ENCODE measurements at places on chromosomes 11 and 22. TPM values are rescaled to one million over a fixed set of nuclear protein-coding genes. Genes with fewer than 3 reads are reported as not detected.
A peak's percentile ranks its signal among the peaks of the same experiment; 100 is the strongest.

The SEPTIN5 gene
- total RNA-seq: 118 TPM

The LGR4 gene
- 29.0 TPM for total RNA-seq

The INPP5J gene
- 26.4 TPM for total RNA-seq

The VSIG10L2 gene
- 0.05 TPM for total RNA-seq

The OR8G5 gene
- not detected for total RNA-seq

- DNase-seq: no peak
Measured at GRCh38 chr22:42752230-42752746, 31.6 kb upstream of the A4GALT start.

DNA sequence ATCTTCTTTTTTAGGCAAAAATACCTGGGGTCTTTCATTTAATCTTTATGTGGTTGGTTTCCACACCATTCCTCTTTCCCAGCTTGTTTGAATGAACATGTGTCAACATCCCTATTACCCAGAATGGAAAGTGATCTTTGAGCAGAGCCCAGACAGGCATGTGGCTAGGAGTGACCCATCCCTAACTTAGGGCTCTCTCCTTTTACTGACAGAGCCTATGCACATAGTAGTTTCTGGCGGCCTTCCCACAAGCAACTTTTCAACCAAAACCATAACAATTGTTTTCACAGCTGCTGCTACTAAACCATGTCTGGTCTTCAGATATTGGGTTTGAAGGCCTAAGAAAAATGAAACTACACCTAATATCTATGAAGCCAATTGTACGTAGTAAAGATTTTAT lies 107.5 kb downstream of the TENM4 start:
- no peak for DNase-seq

GRCh38 chr11:19419021-19419750 lies 178.4 kb upstream of the E2F8 start:
- DNase-seq: no peak

DNA sequence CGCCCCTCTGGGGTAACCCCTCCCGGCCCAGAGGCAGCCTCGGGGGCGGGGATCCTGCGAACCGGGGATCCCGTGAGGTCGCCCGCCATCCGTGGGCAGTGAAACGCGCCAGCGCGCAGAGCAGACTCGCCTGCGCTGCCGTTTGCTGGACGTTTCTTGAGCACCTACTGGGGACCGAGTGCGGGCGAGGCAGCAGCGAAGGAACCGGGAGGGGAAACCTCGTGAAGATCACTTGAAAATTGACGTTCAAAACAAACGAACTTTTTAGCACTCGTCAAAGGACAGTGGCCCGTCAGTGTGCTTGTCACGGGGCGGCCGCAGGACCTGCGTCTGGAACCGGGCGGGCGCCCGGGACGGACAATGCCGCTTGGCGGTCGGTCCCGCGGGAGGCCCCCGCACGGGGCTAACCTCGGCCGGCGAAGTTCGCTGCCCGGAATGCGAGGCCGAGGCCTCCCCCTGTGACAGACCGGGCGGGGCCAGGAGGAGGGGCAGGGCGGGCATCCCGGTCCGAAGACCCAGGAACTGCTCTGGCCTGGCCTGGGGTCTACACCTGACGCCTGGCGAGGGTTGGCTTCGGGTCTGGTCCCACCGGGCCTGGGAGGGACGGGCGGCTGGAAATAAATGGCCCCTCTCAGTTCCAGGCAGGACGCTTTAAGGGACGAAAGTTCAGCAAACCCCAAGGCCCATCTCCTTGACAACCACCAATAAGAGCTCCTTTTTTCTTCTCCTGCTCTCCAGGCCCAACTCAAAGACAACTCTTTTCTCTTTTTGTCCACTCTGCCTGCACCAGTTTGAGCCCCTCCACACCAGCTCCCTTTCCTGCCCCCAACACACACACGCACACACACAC lies 723 bp upstream of the SCUBE1 start:
- DNase-seq: no peak

DNA sequence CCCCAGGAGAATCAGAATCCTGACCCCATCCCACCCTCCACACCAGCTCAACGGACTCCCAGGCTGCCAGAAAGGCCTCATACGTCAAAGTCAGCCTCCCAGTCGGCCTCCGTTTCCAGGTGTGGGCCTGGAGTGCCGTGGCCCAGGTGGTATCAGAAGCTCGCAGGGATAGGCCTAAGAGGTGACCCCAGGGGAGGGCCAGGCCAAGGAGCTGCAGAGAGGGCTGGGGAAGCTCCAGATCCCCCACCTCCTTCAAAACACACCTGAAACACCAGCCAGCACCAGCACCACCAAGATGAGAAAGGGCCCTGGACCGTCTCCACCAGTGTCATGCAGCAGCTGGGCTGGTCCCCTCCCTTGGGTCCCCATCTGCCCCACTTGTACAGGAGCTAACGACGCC lies 20.3 kb downstream of the ASCL2 start:
- no peak for DNase-seq

- DNase-seq: no peak
Measured at GRCh38 chr11:19555266-19555665, 157.4 kb upstream of the NAV2 start.

DNA sequence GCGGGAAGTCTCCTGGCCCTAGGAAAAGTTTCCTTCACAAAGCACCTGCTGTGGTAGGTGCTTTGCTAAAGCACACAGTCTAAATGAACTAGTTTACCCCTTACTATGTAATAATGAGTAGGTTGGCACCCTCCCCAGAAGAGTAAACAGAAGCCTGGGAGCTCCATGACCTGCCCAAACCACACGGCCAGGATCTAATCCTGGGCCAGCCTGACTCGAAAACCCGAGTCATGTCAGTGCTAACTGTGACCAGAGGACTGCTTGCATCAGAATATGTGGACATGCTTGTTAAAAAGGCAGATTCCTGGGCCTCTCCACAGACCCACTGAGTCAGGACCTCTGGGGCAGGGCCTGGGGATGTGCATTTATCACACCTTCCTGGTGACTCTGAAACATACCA lies 67.7 kb downstream of the PANX1 start:
- DNase-seq: no peak

DNA sequence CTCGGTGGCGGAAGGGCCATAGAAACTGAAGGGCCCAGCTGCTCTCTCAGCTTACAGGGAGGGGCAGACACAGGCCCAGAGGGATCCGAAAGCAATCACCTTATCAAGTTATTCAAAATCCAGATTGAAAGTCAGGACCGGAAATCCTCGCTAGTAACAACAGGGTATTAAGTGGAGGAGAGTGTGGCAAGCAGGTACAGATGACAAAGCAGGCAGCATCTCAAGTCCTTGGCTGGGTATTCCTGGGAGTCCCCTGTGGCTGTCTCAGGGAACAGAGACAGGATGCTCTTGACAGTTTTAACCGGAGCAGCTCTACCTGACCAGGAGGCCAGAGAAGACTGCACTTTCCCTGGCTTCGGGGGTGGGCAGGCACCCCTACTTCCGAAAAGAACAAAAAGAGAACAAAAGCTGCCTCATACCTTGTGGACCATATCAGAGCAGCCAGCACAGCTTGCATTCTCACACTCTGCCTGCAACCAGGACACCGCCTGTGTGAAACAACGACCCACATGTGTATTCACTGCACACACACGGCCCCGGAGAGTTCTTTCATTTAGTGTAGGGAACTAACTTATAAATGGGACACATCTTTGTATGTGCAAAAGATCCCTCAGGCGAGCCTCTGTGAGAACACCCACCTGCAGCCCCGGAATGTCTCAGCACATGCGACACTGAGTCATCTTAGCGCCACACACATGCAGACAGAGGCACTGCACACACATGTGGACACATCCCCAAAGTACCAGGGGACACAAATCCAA lies 78.3 kb downstream of the MICAL3 start:
- no peak for DNase-seq

GRCh38 chr22:38886333-38886732 lies 14.3 kb upstream of the CBX6 start:
- no peak for DNase-seq

DNA sequence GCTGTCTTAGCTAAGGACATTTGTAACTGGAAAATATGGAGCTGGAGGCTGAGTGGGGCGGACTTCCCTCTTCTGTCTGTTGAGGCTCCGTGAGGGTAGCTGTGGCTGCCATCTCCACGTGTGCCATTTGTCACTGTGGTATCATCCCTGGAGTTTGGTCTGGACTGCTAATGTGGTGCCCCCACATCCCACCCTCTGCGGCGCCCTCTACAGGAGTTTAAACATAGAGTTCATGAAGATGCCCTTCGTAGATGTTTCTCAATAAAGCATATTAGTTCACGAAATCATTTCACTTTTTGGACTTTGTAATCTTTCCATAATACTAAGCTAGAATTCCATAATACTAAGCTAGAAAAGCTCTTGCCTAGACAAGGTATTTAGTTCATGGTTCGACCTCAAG lies 52.4 kb downstream of the TECTA start:
- no peak for DNase-seq

DNA sequence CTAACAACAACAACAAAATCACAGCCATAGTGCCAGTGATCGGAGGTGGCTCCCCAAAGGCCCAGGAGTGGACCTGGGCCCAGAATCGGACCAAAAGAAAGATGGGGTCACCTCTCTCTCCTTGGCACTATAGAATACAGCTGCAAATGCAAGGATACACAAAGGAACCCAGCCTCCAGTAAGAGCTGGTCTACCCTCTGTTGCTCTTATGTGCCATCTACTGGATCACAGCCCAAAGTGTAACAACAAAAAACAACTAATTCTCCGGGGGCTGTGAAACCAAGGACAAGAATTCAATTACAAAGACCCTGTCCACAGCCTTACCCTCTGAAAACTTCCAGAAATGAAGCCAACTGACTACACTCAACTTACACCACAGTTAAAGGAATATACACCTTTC lies 21.6 kb downstream of the OR8G5 start:
- DNase-seq: no peak

DNA sequence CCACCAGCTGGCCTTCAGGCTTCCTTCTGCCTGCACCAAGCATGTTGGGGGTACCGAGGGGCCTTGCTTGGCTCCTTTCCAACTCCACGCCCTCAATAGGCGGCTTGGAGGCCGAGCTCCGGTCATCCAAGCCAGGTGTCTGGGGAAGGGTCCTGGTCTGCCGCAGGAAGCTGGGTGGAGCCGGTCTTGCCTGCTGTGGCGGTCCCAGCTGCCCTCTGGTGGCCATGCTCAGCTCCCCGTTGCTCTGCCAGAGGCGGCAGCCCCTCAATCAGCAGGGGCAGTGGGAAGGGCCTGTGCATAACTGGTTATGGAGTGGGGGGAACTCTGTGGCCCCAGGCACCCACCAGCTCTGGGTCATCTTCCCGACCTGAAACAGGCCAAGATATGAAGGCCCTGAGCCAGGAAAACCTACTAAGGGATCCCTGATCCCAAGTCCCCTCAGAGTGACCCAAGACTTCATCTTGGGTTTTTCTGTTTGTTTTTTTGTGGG lies 3.2 kb downstream of the ARVCF start:
- peak; percentile 81 for DNase-seq

DNA sequence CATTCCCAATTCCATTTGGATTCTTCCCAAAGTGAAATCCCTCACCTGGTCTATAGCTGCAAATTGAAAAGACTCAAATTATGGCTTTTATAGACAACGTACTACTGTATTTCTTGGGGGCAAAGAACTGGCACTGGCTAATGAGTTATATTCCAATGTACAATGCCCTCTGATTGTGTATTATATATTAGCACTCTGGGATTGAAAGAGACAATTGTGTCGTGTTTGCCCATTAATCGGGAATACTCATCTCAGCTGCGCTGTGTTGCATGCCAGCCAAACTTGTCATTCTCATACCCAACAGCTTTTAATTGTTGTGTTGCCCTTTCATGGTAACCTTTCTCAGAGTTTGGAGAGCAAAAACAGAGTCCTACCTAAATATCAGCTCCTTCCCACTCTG lies 55.0 kb upstream of the ZBTB44 start:
- no peak for DNase-seq

DNA sequence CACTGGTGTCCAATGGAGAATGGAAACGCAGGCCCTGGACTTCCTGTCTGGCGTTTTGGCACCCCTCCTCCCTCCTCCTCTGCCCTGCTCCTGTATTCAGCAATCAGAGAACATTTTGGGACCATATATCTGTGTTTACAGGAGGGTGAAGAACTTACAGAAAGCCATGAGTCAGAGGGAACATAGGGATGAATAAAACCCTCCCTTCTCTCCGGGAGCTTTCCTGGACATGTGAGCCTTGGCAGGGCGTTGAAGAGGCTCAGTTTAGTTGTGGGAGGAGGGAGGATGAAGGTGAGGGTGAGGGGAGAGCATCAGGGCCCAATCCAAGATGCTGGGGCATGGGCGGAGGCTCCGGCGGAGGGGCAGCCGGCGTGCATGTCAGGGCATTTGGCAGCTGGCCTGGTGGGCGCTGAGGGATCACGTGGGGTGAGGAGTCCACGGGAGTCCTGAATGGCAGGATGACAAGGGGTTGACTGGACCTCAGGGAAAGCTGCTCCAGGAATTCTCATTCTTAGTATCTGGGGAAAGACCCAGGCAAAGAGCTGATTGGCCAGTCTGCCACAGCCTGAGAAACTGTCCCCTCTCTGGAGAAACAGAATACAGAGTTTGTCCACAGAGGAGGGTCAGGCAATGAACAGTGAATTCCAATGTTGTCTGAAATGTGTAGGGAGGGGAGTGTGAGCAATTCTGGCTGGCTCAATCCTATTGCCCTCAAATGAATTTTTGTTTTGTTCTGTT lies 28.9 kb downstream of the MICAL2 start:
- peak; percentile 40 for DNase-seq

DNA sequence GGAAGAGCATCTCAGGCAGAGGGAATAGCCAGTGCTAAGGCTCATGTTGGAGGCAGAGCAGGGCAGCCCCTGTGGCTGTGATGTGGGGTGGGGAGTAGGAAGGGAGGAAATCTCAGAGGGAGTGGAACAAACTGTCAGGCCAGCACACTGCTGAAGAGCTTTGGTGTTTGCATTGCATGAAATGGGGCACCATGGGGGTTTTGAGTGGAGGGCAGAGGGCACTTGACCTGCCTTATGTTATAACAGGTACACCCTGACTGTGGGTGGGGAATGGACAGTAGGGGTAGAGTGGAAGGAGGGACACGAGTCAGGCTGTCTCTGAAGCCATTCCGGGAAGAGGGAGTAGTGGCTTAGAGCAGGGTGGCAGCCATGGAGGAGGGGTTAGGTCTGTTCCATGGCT lies 24.0 kb downstream of the PRDM11 start:
- DNase-seq: no peak

- peak; percentile 77 for DNase-seq
Measured at GRCh38 chr11:115941481-115941993, 437.3 kb upstream of the CADM1 start.

GRCh38 chr11:8066911-8067455 lies 14.0 kb upstream of the TUB start:
- DNase-seq: no peak

DNA sequence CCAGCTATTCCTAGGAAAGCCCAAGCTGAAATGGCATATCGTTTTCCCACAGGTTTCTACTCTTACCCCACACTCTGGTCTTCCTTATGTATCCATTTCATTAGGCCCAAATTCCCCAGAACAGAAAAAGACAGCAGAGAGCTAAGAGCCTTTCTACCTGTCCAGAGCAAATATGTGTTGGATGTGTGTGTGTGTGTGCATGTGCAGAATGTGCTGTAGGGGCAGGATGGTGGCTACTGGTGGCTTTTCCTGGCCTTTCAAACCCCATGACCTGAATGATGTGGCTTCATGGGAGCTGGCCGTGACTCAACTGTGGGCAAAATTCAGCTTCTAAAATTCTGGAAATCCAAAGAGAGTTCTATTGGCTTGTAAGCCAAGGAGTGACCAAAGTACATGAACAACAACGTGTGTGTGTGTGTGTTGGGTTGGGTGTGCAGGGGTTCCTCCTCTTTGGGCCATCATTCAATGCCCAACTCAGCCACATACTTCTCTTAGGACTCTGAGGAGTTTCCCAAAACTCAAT lies 421.4 kb upstream of the CADM1 start:
- no peak for DNase-seq
